ENCODE measurements at places on chromosomes 4 and X.

- no peak for DNase-seq
Observed at GRCh38 chr4:38501698-38502097, 162.3 kb upstream of the KLF3 start.

DNA sequence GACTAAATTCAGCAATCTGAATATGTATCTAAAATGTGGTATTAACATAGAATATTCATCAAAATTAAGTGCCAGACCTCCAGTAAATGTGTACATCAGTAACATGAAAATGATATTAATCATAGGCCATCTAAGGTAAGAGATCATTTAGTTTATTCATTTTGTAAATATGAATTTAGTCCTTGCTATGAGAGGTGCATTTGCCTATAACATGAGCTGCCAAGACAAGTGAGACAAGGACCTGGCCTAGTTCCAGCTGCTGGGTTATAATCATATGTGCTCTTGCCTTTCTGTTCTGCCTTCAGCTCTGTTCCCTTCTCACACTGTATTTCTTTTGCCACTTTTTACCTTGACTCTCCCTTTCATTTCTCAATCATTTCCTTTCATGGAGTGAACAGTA, 160.0 kb downstream of the STIM2 start:
- no peak for DNase-seq

DNA sequence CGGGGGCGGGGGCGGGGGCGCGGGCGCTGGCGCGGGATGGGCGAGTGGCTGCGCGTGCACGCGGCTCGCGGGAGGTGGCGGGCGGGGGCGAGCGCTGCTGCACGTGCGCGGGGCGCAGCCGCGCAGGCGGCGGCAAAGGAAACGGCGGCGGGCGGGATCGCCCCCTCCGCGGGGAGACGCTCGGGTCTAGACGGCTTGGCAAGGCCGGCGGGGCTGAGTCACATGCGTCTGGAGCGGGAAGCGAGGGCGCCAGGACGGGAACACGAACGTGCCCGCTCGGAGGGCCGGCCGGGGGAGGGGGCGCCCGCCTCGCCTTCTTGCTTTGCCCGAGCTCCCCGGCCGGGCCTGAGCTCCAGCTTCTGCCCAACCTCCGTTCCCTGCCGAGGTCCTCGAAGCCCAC, 4.3 kb upstream of the HAUS7 start:
- no peak for DNase-seq

GRCh38 chr4:13601048-13601447, 26.5 kb downstream of the BOD1L1 start:
- DNase-seq: no peak

DNA sequence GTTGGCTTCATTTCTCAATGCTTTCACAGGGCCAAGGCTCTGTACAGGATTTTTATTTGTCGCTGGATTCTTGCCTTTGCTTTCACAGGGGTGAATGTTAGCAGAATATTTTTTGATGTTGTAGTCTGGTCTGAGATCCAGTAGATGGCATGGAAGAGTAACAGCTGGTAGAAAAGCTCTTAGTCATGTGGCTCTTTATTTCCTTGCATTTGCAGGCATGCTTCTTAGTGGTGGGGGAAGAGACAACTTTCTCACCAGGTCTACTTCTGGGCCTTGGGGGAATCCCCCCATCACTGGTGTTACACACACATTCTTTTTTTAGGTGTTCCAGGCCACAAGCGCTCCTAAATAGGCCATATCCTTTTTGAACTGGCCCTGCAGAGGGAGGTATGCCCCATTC, 58.2 kb upstream of the DKK2 start:
- peak; percentile 14 for DNase-seq

GRCh38 chr4:41213625-41214135, 662 bp downstream of the APBB2 start:
- no peak for DNase-seq

DNA sequence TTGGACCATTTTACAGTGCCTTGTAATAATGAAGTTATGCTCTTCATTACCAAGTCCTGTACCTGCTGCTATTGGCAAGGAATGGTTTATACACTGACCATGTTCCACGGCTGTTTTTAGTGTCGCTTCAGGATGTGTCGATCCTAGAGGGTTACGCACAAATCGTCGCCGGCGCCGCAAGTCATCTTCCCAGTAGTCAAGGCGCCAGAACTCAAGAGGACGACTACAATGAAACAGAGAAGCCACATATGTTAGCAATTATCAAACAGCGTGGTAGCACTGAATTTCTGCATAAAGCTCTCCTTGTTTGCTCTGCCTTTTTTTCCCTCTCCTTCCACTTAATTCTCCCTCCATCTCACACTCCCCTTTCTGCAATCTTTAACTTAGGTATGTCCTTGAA, 17.0 kb downstream of the MAB21L2 start:
- no peak for DNase-seq

GRCh38 chrX:20606831-20607230, 340.1 kb upstream of the RPS6KA3 start:
- DNase-seq: no peak

DNA sequence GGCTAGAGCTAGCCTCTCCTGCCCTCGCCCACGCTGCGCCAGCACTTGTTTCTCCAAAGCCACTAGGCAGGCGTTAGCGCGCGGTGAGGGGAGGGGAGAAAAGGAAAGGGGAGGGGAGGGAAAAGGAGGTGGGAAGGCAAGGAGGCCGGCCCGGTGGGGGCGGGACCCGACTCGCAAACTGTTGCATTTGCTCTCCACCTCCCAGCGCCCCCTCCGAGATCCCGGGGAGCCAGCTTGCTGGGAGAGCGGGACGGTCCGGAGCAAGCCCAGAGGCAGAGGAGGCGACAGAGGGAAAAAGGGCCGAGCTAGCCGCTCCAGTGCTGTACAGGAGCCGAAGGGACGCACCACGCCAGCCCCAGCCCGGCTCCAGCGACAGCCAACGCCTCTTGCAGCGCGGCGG, at the start of gene AR:
AR (plus strand) TSS at position 204 of the 400 bp plus-strand sequence. CDS start 1,126 bp downstream, outside the sequence.
- DNase-seq: no peak

- no peak for DNase-seq
Observed at GRCh38 chrX:152850465-152850864, 19.6 kb downstream of the NSDHL start.

- peak; percentile 94 for DNase-seq
Observed at GRCh38 chr4:111678479-111678878, 466.8 kb upstream of the FAM241A start.

GRCh38 chrX:20654596-20655106, 387.9 kb upstream of the RPS6KA3 start:
- no peak for DNase-seq

DNA sequence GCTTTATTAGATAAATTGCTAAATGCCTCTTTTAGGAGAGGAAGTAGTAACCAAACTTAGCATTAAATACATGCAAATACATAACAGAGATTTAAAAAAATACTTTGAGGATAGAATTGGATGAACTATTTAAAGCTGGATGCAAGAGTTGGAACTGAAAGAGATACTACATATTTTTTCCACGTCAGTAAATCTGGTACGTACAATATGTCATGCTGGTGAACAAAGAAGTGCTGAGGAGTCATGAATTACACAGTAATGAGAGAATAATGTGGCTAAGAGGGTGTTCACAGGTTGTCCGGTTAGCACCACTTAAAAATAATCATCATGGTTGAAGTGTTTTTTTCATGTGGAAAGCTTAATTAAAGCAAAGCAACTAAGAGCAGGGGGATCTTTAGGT, 184.1 kb upstream of the FRMPD4 start:
- no peak for DNase-seq

DNA sequence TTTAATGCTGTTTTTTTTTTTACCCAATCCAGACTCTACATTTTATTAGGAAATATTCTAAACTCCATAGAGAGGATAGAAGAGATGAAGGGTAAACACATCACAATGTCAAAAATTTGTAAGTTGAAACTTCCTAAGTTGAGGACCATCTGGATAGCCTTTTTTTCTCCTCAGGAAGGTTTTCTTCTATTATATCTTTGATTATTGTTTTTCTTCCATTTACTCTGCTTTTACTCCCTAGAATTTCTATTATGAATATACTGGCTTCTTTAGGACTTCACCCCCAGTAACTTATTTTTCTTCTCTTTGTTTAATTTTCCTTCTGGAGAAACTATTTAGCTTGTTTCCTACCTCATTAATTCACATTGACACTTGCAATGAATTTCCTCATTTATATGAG, 71.2 kb upstream of the SLIT2 start:
- DNase-seq: no peak

DNA sequence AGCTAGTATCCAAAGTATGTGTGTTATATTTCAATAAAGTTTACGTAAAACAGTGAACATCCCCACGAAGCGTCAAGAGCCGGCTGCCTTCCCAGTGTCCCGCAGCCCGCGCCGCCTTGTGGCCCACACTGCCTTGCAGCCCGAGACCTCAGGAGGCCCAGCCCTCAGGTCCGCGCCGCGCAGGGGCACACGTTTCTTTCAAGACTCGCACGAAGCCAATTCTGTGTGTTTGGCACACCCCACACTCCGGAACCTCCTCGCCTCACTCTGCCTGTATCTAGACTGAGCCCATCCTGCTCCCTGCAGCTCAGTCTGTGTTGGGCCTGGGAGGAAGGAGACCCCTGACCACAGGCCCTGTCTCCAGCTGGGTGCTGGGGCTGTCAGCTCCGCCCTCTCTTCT, 5.8 kb downstream of the LRPAP1 start:
- no peak for DNase-seq

DNA sequence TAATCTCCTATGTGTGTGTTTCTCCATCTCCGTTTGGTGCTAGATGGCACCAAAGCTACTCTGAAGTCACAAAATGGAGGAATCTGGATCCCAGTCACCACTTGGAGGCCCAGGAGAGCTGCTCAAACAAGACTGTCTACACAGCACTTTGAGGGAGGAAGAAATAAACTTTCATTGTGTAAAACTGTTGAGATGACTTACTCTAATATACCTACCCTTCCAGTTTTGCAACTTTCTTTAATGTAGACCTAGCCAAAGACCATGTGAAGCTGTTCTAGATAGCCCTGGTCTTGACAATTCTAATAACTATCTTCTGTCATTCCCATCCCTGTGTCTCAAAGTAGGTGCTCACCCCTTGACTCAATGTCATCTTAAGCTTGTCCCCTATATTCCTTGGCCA, 52.8 kb upstream of the TAB3 start:
- DNase-seq: no peak

- peak; percentile 90 for DNase-seq
Observed at GRCh38 chr4:114272226-114272625, 292.8 kb upstream of the ARSJ start.

- DNase-seq: no peak
Observed at GRCh38 chr4:126906466-126906865, 726.3 kb upstream of the INTU start.

DNA sequence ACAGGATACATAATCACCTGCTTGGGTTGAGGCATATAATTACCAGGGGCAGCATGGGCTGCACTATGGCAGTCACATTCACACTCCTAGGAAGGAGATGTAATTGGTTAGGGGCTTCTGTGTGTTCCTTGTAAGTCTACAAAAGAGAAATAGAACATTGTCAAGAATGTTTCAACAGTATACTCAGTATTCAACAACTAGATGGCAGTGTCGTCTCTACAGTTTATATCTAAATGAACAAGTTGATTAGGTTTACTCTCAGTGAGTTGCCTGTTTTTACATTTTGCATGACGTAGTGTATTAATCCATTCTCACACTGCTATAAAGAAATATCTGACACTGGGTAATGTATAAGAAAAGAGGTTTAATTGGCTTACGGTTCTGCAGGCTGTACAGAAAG, 50.5 kb upstream of the RAB33B start:
- DNase-seq: no peak

DNA sequence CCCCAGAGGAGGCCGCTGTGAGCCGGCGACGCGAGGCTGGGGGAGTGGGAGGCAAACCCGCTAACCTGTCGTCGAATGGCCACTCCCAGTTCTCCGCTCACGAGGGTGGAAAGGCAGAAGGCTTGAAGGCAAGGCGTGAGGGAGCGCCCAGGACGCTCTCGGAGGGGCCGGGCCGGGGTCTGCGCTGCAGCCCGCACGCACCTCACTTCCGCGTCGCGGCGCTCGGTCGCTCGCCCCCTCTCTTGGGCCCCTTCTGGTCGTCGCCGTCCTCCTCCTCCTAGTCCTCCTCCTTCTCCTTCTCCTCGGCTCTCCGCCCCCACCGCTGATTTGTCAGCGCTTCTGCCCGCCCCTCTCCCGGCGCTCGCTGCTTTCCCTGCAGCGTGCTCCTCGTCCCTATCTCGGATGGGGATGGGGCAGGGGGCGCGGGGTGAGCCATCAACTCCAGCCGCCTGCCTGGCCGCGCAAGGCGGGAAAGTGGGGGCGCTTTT, at the start of gene SNCA:
SNCA (minus strand) TSS at position 265 of the 488 bp plus-strand sequence. CDS start 1,494 bp downstream, outside the sequence.
- no peak for DNase-seq

DNA sequence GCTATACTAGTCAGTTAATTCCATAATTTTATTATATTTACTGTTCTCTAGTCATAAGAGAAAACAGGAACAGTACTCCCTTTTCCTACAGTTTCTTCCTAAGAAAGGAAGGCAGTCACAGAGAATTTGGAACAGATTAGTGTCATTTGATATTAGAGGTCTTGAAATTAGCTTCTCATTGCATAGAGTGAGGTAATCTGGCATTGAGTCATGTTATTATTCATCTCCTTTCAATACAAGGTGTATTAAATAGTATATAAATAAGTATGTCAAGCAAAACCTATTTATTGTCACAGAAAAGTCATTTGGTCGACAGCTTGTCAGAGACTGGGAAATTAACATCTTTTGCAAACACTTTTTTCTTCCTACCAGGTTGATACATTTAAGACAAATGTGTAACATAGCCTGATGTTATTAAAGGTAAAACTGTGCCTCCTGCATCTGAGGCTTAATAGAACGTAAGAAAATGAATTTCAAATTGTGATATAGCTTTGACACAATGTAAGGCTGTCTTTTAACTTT, 753.1 kb upstream of the FRG1 start:
- no peak for DNase-seq

- no peak for DNase-seq
Observed at GRCh38 chrX:70455366-70456202, 10.9 kb downstream of the DLG3 start.

- DNase-seq: no peak
Observed at GRCh38 chr4:149135062-149135461, 680.6 kb downstream of the IQCM start.

- DNase-seq: no peak
Observed at GRCh38 chr4:142752202-142752786, 93.8 kb downstream of the INPP4B start.

- DNase-seq: no peak
Observed at GRCh38 chr4:66906314-66906713, 639.0 kb downstream of the CENPC start.

GRCh38 chr4:88251924-88252323, 32.4 kb downstream of the PPM1K start:
- DNase-seq: no peak

- DNase-seq: no peak
Observed at GRCh38 chrX:40700640-40701342, 34.6 kb downstream of the MED14 start.
